Dermis microvascular lymphatic vessel endothelial cell (primary cell): ENCODE measurements at places on chromosomes 1 and 21.

GRCh38 chr1:84269306-84269705 is 32.2 kb upstream of the SAMD13 start:
- DNase-seq = no peak

DNA sequence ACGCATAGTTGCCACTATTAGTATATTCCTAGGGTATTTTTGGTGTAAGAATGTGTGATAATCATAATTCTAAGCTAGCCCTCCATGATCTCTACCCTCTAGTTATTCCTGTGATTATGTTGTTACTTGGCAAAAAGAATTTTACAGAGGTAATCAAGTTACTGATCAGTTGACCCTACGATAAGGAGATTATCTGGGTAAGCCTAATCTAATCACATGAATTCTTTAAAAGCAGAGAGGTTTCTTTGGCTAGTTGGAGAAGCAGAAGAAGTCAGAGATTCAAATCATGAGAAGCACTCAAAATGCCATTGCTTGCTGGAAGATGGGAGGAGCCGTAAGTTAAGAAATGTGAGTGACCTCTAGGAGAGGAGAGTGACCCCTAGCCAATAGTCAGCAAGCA is 72.7 kb downstream of the RPE65 start:
- DNase-seq = no peak

DNA sequence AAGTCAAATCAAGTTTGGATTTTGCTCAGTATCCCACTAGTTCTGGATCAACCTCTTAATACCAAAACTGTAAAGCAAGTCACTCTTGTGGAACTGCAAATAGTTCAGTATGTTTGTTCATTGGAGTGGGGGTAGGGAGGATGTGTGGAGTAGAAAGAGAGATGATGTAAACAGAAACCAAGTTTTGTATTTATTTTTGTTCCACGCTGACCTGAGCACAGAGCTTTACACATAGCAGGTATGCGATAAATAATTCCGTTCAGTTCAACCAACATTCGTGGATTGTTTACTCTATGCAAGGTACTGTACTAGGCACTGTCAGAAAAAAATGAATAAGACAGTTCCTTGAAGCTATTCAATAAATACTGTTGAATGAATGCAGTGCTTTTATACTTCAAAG is 4.5 kb upstream of the ZNF644 start:
- no peak for DNase-seq

- DNase-seq = no peak
Measured at GRCh38 chr1:1373051-1373814, 1.8 kb downstream of the AURKAIP1 start.

DNA sequence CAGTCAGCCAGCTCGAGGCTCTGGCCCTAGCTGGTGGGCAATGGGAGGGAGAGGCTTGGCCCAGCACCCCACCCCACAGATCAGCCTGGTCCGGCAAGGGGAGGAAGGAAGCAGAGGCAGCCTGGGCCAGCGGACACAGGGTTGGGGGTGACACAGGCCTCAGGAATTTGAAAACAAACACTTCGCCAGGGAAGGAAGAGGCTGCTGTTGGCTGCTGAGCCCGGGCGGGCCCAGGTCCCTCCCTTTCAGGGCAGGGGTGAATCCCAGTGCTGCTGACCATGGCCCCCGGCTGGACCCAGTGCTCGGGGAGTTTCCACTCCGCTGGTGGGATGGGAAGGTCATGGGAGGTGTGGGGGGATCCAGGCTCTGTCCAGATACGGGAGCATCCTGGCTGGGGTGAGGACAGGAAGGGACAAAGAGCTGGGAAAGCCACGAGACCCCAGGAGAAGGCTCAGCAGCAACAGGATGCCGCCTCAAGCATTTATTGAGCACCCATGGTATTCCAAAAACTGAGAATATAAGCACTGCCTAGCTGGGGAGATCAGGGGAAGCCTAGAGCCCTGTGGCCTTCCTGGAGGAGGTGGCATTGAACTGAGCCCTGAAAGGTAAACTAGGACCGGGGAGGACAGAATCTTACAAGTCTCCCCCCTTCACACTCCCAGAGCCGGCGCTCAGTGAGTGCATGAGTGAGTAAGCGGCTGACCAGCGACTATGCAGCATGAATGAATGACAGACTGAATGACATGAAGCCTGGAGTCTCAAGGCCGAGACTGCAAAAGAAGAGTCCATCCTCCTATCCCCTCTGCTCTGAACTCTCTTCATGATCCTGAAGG is 26.2 kb upstream of the EPHA2 start:
- peak; percentile 96 for DNase-seq

DNA sequence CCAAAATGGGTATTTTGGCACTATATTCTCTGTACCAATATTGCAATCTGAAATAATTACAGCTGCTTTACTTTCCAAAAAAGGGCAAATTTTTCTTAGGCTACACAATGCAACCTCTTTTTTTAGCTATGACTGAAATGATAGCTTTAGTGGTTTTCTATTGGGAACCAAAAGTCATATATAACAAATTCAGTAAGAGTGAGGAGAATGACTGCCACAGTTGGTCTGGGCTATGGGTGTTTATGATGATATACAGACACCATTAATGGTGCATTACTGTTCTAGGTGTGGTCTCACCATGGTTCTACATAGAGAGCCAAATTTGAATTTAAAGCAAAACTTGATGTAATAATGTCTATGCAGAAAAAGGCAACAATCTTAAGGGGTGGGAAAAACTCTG is 72.3 kb upstream of the PTBP2 start:
- DNase-seq = no peak

DNA sequence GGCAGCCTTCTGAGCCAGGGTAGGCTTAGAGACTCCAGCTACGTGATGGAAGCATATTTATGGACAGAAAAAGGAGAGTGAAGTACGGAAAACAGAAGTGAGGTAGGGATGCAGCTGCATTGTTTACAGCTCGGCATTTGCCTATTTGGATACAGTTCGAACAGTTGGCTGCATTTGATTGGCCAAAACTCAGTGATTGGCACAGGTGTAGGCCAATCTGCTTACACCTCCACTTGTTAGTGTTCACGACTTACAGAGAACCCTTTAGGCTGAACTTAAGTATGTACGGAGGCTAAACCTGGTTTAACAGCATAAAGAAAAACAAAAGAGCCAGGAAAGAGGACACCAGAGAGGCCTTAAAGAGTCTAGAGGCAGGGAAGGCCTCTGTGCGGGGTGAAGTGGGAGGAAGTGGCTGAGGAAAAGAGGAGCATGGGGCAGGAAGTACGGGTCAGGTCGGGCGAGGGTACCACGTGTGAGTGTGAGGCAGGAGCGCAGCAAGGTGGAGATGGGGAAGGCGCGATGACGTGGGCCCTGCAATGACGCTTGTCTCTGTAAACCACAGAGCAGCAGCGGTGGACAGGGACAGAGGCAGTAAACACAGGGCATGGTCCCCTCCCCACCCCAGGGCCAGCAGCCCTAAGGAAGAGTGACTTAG is 32.0 kb downstream of the RSPH1 start:
- DNase-seq = peak; percentile 87

GRCh38 chr1:26168410-26169197 is at the start of gene C1orf232:
TSS of gene C1orf232 (minus strand) at chr1:26168963. CDS start at chr1:26168499, 464 bp downstream.
- DNase-seq = no peak

DNA sequence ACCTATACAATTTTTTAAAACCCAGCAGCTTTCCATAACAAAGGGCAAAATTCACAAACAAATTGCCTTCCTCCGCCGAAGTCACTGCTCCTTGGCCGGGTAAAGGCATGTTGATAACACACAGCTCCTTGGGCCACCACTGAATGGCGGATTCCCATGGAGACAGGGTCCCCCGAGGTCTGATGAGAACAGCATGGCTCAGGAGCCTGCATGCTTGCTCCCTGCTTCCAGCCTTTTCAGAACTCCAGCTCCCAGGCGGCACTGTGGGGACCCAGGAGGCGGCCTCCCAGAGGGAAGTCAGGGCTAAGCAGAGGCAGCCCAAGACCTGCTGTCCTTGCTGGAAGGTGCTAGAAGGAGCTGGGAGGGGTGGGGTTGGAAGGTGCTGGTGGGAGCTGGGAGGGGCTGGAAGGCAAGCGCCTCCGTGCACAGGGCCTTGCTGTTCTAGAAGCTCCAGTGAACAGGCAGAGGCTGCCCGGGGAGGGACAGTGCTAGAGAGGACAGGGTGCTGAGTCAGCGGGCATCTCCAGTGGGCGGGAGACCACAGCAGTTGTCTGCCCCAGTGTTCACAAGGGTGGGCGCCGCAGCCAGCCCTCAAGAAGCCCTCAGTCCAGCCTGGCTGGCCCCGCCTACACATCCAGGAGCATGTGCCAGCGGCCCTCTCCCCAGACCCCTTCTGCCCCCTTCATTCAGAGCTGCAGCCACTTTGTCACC is 35.1 kb downstream of the PRDM16 start:
- DNase-seq = no peak

GRCh38 chr1:24481101-24481500 is 21.5 kb upstream of the RCAN3 start:
- no peak for DNase-seq

DNA sequence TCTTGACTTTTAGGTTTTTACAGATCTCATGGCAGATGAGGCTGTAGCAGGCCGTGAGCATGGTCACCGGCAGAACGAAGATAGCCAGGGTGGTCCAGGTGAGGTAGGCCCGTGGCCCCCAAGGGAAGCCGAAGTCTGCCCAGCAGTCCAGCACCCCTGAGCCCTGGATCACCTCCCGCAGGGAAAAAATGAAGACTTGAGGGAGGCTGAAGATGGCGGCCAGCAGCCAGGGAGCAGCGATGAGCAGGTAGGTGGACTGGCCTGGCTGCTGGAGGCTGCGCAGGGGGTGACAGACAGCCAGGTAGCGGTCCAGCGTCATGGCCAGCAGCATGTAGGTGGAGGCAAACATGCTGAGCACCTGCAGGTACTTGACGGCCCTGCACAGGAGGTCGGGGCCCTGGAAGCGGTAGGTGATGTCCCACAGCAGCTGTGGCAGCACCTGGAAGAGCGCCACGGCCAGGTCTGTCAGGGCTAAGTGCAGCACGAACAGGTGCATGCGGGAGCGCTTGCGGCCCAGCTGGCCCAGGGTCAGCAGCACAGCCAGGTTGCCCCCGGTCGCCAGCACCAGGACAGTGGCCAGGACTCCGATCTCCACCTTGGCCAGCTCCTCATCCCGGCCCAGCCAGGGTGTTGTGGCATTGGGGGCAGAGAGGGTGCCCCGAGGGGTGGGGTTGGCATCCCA is 856 bp downstream of the AVPR1B start:
- DNase-seq = no peak

- DNase-seq = no peak
Measured at GRCh38 chr1:198649968-198650338, 11.1 kb downstream of the PTPRC start.

DNA sequence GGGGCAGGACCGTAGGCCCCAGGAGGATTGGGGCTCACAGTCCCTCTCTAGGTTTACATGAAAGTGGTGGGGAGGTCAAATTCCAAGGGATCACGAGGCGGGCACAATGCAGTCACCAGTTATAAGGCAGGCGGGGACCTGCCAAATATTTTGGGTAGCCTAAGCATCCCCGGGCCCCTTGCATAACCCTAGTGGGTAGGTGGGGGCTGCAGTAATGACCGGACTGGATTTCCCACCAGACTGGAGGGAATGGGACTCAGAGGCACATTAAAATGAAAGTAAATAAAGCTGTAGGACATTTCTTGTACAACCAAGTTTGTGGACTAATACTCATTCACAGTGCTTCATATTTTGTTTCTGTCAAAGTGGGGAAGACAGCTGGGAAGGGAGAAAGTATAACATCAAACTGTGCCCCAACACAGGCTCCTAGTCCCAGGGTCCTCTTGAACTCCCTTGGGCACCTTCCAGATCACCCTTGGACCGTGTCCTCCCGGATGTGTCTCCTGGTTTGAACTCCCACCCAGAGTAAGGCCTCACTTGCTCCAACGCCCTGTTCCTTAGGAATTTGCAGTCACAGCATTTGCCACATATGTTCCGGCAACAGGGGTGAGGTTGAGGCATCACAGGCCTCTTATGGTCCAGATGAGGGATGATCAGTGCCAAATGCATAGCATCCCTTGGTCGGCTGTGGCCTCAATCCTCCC is 28.4 kb upstream of the KIAA0040 start:
- no peak for DNase-seq

DNA sequence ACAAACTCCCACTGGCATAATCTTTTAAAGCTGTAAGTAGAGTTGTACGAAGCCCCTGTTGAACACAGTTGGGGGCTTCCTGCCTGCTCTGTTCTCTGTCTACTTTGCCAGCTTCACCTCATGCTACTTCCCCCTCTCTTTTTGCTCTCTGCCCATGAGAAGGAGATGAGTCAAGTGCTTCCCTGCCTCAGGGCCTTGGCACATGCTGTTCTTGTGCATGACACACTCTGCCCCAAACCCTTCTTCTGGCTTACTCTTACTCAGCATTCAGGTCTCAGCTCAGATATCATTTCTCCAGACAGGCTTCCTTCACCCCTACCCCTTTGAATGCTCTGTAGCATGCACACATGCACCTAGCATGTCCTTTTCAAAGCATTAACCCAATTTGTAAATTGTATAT is 208.8 kb downstream of the FOXD2 start:
- DNase-seq = no peak

- DNase-seq = no peak
Measured at GRCh38 chr1:101198842-101199636, 37.8 kb upstream of the S1PR1 start.

DNA sequence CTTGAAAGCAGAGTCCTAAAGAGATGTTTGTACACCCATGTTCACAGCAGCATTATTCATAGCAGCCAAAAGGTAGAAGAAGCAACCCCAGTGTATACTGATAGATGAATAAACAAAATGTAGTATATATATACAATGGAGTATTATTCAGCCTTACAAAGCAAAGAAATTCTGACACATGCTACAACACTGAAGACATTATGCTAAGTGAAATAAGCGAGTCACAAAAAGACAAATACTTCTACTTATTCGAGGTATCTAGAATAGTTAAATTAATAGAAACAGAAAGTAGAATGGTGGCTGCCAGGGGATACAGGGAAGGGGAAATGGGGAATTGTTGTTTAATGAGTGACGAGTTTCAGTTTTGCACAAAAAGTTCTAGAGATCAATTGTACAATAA is 23.5 kb downstream of the COP1 start:
- DNase-seq = peak; percentile 21

GRCh38 chr21:45294509-45295291 is 7.0 kb upstream of the POFUT2 start:
- DNase-seq = peak; percentile 99

GRCh38 chr1:151693057-151693651 is 23.4 kb downstream of the CELF3 start:
- DNase-seq = peak; percentile 46

DNA sequence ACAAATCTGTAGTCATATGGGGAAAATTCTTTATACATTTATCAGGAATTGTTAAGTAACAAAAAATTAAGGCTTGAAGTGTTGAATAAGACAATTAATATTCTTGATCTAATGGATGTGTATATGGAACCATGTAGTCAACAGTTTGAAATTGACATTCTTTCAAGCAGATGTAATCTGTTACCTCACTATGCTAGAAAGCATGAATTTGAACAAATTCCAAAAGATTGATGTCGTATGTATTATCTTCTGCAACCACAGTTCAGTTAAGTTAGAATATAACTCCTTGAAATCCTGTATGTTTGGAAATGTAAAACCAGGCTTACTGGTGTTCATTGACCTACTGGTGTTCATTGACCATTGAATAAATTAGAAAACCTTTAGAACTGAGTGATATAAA is 16.1 kb downstream of the CCDC18 start:
- DNase-seq = no peak
